ENCODE measurements at places on chromosomes 1 and 21.

DNA sequence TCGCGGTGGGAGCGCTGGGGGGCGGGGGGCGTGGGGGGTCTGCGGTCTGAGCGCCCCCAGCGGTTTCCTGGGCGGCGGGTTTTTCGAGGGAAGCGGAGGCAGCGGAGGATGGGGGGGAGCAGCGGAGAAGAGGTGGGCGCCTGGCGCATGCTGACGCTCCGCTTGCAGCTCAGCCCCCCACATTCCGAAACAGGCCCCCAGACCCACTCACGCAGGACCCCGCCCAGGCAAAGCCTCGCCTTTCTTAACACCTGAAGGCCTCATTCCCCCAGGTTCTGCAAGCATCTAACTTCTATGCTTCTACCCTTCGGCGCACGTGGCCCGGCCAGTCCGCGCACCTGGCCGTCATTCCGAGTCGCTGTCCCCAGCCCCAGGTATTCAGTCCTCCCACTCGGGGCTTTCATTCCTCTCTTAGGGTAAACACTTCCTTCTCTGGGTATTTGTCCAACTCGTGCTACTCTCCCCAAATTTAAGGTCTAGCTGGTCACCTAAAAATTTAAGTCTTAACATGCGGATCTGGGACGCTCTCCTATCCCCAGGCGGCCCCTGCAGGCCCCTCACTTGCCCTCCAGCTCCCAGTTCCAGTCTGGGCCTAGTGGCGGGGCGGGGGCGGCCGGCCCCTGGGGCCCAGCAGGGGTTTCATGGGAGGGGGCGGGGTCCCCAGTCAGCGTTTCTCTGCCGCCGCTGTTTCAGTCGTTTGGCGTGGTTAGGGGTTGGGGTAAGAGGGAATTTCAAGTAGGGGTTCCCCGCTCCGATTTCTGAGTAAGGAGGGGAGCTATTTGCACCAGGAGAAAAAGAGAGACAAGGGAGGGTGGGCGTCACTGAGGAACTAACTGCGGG, 2.8 kb upstream of the ZBTB7B start:
- no peak for DNase-seq

DNA sequence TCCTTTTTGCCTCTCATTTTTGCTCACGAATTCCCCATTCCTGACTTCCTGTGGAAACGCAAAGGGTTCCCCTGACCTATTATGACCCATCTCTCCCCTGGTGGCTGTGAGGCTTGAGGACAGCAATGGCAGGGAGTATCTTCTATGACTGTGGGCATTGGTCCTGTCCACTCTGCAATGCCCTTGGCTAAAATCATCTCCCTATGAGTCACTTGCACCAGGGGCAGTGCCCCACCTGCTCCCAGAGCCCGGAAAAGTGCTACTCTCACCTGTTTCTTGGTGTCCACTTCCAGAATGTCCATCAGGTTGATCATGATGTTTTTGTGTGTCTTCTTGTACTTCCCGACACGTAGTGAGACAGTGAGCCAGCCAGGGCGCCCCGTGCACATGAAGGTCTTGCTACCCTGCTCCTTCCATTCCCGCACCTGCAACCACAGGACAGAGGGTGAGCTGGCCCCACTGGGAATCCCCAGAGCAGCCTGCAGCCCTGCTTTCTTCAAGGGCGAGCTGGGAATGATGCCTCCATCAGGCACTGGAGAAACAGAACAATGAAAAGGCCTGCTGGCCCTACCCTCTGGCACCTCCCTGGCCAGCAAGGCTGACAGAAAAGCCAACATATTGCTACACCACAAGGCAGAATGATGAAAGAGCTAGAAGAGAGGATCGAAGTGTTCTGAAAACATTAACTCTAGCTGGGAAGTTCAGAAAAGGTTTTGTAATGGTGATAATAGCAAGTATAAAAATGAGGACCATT, 3.5 kb downstream of the DHCR24 start:
- no peak for DNase-seq

GRCh38 chr1:217721692-217722091, 90.5 kb downstream of the SPATA17 start:
- no peak for DNase-seq

GRCh38 chr1:17263936-17264335, 15.0 kb downstream of the PADI3 start:
- DNase-seq: no peak

DNA sequence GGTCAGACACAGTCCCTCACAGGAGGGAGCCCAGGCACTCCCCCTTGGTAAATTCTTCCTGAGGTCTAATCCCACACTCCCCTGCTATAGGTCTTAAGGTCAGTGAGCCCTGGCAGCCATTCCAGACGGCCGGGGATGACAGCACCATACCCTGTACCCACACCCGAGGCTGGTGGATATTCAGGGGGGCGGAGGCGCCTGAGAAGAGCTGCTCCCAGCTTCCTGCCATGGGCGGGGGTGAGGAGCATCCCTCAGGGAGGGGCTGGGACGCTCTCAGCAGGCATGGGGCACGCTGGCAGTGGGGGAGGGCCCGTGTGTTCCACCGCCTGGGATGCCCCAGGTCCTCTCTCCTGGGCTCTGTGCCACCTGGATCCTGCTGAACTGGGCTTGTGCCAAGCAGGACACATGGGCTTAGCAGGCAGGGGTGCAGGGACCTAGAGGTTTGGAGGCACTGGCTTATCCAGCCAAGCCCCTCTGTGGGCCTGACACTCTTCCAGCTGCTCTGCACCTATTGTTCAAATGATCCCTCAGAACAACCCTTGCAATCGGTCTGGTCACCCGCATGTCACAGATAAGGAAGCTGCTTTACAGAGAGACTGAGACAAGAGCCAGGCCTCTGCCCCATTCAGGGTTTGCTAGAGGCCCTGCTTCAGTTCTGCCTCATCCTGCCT, 5.7 kb upstream of the ADGRB2 start:
- no peak for DNase-seq

GRCh38 chr1:228275179-228275429, 67.3 kb downstream of the OBSCN start:
- no peak for DNase-seq

GRCh38 chr1:81264976-81265375, 535.8 kb upstream of the ADGRL2 start:
- DNase-seq: no peak

DNA sequence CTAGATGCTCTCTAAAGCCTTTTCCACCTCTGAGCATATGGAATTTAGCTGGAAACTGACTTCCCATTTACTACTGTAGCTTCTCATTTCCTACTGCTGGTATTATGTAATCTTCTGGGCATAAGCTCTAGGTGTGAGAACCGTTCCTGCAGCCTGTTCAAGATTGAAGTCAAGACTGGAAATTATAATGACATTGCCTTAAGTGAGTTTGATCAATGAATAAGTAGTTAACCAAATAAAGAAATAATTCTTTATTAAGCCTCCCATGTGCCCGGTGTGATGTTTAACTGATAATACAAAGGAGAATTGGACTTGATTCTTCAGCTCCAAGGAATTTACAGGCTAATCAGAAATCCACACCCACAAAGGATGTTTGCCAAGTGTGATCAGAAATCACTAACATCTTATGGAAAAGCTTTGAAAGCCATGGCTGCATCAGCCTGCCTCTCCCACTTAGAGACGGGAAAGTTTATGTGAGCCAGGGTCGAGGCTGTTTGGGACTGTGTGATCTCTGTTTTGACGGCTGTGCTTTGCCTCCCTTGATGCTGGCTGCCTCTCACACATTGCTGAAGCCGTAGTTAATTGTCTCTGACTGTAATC, 36.4 kb upstream of the PRELP start:
- DNase-seq: no peak

DNA sequence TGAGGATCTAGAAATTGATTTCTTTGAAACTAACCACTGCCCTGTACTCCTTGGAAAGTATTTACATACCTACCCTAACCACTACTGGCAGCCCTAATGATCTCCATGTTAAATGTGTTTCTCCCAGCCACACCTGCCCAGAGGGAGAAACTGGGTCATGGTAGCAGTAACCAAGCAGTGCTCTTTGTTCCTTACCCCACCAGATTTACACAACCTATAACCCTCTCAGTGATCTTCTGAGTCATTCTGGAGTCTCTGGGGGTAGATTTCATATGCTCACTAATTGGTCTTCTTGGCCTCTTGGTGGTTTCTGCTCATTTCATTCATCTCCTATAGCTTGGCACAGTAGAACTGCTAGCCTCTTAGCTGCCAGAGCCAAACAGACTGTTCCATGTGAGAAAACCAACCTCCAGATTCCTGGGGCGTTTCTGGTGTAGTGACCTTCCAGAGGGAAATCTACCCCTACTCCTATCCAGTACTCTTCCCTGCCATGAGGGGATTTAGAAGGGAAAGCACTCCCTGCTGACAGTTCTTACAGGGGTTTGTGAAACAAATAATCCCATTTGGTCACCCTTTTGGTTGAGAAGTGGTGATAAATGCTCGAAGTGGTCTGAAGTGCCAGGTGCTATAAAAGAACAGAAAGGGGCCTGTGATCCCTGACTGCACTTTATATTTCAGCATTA, 36.2 kb upstream of the LRIG2 start:
- no peak for DNase-seq

DNA sequence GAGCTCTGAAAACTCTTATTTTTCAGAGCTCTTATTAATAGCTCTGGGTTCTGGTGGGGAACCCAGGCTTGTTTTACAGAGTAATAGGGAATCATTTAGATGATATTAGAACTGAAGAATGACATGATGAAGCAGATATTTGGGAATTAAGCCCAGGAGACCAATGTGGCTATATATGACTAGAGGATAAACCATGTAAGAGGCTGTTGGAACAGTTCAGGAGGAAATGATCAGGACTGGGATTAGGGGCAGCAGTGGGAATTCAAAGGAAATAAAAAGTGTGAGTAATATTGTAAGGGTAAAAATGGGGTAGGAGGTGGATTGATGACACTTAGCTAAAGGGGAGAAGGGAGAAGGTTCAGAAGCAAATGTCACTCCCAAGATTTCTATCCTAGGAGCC, 58.6 kb downstream of the GIPC2 start:
- DNase-seq: no peak

- no peak for DNase-seq
These were observed 33.9 kb downstream of the CDK18 start for GRCh38 chr1:205538235-205538840.

DNA sequence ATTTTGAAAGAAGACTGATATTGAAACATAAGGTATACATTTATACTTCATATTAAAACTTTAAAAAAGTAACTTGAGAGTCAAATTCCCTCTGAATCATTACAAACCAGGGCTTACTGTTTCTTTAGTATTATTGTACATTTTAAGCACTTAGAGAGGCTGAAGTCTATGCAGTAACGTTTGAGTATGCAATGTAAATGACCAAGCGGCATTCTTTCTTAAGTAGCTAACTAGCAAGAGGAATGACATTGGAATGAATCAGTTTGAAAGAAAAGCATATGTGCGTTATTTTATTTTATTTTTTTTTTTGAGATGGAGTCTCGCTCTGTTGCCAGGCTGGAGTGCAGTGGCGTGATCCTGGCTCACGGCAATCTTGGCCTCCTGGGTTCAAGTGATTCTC, 24.3 kb downstream of the WNT2B start:
- DNase-seq: no peak

Measured in stimulated activated CD8-positive, alpha-beta memory T cell treated with anti-CD3 and anti-CD28 coated beads, Interleukin-7, amount 100 ng/mL, for 1 hour (primary cell).